ENCODE measurements at places on chromosomes 12 and 14. TPM values are rescaled to one million over a fixed set of nuclear protein-coding genes. Genes with fewer than 3 reads are reported as not detected.

DNA sequence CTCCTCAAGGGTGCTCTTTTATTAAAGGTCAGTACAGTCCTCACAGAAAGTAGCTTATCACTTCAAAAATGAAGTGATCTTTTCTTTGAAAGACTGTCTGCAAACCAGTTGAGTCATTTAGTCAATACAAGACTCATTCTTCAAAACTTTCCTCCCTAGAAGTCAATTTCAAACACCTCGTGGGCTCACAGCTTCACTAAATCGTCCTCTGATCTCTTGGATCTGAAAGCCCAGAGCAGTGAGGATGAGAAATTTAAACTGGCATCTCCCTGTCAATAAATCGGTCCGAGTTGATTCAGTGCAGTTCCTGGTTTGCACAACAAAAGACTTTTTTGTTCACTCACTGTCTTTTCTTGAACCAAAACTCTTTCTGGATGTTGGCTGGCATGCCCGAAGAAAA lies 44.5 kb downstream of the NUAK1 start:
- no peak for DNase-seq
- H3K4me1 ChIP-seq, result no peaks in the 10 kb centered on the region
- H3K4me3 ChIP-seq, result no peak overlapping the region
- no peaks in the 10 kb centered on the region for H3K36me3 ChIP-seq

Gene ASPG
- 11.7 TPM for polyA plus RNA-seq

GRCh38 chr14:76502638-76503037 lies 126.7 kb downstream of the ESRRB start:
- no peaks in the 10 kb centered on the region for H3K36me3 ChIP-seq
- no peaks in the 10 kb centered on the region for H3K27me3 ChIP-seq
- DNase-seq, result no peak
- no peak overlapping the region for H3K27ac ChIP-seq

- H3K27ac ChIP-seq, result peak overlapping the region; percentile 29
- H3K4me1 ChIP-seq, result peaks cover 9% of the 10 kb centered on the region
- peak overlapping the region; percentile 89 for H3K4me3 ChIP-seq
- no peaks in the 10 kb centered on the region for H3K36me3 ChIP-seq
Measured at GRCh38 chr12:62933602-62934238, 1.2 kb downstream of the PPM1H start.
